ENCODE measurements at places on chromosomes 13 and 19. TPM values are rescaled to one million over a fixed set of nuclear protein-coding genes. Genes with fewer than 3 reads are reported as not detected.

Gene SMARCA4
- 124 TPM for total RNA-seq

Gene ATP4A
- total RNA-seq: not detected

Gene PALM
- 49.4 TPM for total RNA-seq

Gene C19orf85
- not detected for total RNA-seq

Gene IZUMO4
- 4.3 TPM for total RNA-seq

Gene RPS28
- total RNA-seq: 1,258 TPM

Gene CBLC
- total RNA-seq: 11.5 TPM

Gene ATP8A2
- total RNA-seq: 0.50 TPM

Gene CACTIN
- 23.9 TPM for total RNA-seq

Gene ACOD1
- not detected for total RNA-seq

Gene NLRP5
- total RNA-seq: not detected

Gene HIPK4
- total RNA-seq: 0.09 TPM

Gene FSD1
- 0.85 TPM for total RNA-seq

Gene MBD3L2
- not detected for total RNA-seq

Gene MTIF3
- total RNA-seq: 48.5 TPM

Gene PRR22
- 4.2 TPM for total RNA-seq

Measured in kidney (tissue), 22 donors.